Brain pericyte (primary cell): ENCODE measurements at places on chromosomes 6 and 20.

GRCh38 chr6:84768442-84769174 is 4.2 kb upstream of the TBX18 start:
- DNase-seq, result no peak

DNA sequence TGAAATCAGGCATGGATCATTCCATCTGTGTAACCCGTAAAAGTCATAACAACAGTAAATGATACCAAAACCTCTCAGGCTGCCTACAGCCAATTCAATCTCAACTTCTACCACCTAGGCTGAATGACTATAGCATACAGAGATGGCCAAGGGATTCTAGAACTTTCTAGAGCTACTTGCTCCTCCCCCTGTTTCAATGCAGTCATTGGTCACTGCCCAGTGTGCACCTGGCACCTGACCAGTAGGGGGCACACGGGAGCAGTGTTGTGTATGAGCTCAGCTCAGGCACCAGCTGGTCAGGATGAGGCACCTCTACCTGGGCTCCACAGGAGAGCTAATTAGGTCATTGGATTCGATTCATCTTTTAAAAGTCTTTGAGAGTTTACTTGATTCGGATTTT is 86.2 kb downstream of the PLEKHG1 start:
- DNase-seq, result no peak

DNA sequence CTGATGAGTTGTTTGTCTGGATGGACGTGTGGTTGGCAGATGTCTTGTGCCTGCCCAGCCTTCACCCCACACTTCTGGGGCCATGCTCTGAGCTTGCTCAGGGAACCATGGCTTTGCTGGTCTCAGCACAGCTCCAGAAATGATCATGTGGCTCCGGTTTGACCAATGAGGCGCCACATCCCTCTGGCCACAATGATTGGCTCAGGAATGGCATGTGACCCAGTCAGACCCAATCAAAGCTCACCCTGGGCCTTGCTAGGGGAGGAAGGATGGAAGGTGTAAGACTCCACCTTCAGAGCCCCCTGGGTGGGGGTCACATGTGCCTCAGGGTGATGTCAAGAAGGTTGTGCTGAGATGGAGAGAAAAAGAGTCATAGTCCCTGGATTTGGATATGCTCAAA is 281.6 kb upstream of the SULF2 start:
- no peak for DNase-seq

- no peak for DNase-seq
Observed at GRCh38 chr20:23970049-23970448, 18.5 kb downstream of the GGTLC1 start.

GRCh38 chr6:20038410-20039204 is 173.7 kb downstream of the MBOAT1 start:
- DNase-seq, result no peak
